ENCODE measurements at places on chromosomes 4 and X.

DNA sequence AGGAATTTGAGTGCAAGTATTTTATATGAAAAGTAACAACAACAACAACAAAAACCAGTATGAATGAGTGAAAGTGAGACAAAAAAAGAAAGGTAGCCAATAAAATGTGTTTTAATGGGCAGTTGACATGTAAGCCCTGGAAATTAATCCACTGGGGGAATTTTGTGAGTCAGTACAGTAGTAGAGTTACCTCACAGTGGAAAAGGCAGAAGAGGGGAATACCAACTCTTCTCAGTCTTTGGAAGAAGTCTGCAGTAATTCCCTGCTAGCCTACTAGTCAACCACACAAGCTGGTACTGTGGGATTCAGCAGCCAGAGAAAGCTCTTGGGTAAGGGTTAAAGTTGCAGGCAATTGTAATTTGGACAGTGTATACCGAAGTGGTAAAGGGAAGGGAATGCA, 76.3 kb upstream of the IL15 start:
- no peak for DNase-seq

- no peak for DNase-seq
These were observed 231.8 kb downstream of the BANK1 start for GRCh38 chr4:102022343-102022742.

DNA sequence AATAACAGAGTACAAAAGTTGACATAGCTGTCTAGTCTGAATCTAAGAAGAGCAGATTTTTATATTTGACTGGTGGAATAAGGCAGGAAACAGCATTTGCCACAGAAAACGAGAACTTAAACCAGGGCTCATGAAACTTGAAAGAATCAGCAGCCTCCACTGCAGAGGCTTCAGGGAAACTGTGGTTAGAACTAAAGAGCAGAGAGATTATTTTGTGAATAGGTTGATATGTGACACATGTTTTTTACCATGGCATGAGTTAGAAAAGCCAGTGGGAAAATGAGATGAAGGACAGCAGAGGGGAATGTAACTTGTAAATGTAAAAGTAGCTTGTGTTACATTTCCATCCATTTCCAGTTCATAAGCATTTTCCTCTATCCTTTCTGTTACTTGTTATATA, 63.7 kb upstream of the CAMK2D start:
- no peak for DNase-seq

- no peak for DNase-seq
These were observed 210.5 kb downstream of the ADAMTS3 start for GRCh38 chr4:72358483-72358882.

- DNase-seq, result no peak
These were observed 42.1 kb downstream of the NFKB1 start for GRCh38 chr4:102543030-102543928.

DNA sequence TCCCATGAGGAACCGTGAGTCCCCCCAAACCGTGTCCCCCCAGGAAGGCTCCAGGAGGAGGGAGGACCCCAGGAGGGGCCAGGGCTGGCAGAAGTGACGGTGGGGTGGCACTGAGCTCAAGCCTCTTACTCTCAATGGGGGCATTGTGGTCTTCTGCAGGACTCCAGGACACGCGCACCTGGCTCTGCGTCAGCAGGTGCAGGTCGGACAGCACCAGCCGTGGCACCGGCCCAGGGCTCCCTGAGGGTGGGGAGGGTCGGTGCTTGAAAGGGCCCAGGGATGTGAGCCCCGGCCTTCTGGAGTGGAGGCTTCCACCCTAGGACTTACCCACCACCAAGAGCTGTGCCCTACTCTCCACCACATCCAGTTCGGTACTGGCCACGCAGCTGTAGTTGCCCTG, 18.3 kb downstream of the L1CAM start:
- DNase-seq, result no peak

GRCh38 chrX:28223469-28223868, 242.2 kb upstream of the DCAF8L1 start:
- no peak for DNase-seq

DNA sequence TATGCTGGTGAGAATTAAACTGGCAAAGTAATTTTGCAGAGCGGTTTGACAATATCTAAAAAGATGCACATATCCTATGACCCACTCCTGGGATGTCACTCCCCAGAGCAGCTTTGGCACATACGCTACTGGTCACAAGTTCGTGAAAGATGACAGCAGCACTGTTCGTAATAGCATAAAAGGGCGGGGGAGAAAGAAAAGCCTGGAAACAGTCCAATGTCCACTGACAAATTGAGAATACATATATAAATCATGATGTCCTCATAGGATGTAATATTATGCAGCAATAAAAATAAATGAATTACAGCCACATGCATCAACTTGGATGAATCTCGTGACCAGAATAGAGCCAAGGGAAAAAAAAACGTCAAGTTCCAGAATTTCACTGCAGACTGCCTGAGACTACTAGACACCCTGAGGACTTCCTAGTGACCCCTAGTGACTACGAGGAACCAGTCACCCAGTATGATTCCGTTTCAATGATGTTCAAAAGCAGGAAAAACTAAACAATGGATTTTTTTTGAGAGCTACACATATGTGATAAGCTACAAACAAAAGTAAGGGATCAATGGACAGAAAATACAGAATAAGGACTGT, 1.8 kb downstream of the PCSK1N start:
- no peak for DNase-seq

DNA sequence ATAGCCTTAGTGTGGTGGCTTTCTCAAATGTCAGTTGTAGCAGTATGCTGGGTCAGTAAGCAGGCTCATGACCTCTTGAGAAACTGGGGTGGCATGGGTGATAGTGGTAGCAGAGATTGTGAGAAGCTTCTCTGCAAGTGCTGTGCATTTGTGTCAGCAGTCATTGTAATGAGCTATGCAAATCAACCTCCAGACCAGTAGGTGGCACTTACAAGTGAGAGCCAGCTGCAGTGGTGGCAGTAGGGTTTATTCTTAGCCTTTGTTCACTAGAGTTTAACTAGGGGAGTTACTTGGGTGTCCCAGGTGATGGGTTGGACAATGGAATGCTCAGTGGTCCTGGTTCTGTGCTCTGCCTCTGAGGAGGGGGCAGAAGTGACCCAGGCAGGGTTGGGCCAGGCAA, 818.7 kb downstream of the PCDH7 start:
- DNase-seq, result no peak

- DNase-seq, result no peak
These were observed 45.9 kb downstream of the ABLIM2 start for GRCh38 chr4:8112672-8113071.
